ENCODE measurements at places on chromosomes 6 and 20.
A peak's percentile ranks its signal among the peaks of the same experiment; 100 is the strongest.

DNA sequence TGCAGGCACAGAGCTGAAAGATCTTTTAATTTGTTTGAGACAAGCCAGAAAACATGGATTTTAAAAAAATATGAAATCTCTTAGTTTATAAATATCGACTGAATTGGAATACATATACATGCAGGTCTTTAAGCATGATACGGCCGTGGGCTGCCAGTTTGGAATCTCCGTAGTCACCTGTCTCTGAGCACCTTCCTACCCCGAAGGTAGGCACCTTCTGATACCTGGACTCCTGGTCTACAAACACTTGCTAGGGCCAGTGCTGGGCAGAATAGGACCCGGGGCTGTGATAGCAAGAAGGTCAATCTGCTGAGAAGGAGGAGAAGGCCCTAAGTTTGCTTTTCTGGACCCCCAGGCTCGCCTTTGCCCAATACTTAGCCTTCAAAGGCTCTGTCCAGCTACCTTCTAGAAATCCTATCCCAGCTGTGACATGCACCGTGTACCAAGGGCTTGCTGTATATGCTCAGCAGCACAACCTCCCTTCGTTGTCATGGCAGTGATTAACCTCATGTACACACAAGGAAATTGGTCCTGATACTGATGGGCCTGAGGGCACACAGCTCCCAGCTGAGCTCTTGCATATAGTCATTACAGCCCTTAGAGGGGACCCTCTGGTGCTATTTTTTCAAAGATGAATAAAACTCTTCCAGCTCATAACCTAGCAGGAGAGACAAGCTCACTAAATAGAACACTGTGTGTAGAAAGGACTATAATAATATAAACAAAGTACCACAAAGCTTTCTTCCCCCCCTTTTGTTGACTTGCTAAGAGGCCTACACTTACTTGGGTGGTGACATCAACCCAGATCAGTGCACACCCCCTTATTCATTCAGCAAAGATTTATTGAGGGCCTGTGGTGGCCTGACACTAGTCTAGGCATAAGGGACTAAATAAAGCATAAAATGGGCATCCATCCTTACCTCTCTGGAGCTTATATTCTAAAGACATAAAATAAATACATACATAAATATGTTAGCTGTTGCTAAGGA is 17.7 kb downstream of the SNPH start:
- DNase-seq, result no peak

DNA sequence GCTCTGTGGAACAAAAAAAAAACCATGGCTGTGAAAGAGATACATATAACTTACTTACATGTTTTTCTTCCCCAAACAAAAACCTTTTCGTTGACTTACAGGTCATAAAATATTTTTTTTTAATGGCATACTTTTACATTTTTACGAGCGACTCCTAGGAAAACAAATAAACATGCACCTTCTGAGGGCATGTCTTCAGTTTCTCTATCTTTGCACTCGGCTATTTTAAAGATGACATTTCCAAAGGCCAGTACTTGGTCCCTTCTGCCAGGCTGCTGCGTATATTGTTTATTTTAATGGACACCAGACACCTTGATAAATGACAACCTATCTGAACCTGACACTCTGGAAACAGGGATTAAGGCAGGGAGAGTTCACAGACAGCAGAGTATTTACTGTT is 49.4 kb downstream of the PIGU start:
- no peak for DNase-seq

GRCh38 chr6:149888659-149889058 is 9.3 kb downstream of the RAET1E start:
- DNase-seq, result no peak

- DNase-seq, result no peak
Observed at GRCh38 chr6:37085198-37085597, 79.7 kb downstream of the FGD2 start.

DNA sequence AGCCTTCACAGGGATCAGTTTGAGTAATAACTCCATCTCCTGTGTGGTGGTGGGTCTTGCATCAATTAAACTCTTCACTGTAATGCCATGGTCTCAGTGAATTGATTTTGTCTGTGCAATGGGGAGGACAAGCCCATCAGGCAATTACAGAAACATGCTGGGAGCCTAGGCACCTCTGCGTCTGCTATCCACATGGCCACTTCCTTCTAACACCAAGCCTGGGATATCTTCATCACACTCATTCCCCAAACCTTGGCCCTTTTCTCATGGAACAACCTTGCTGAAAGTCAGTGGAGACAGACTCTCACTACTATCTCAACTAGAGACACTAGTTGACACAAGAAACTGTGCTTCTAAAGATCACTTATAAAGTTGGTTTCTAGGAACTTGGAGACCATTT is 210.1 kb upstream of the SHLD1 start:
- no peak for DNase-seq

DNA sequence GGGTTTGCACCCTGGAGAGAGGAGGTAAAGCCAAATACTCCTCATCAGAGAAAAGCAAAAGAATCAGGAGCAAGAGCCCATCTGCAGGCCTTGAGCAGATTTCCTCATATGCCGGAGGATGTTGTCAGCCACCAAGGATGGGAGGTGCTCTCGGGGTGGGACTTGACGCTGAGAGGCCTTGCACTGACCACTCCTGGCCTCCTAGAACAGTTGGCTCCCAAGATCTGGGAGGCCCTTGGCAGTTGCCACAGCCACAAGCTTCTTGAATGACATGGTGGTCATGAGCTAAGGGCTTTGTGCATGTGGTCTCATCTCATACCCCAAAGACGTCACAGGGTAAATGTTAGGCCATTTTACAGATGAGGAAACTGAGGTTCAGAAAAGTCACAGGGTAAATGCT is 75.2 kb upstream of the PMEPA1 start:
- DNase-seq, result no peak

DNA sequence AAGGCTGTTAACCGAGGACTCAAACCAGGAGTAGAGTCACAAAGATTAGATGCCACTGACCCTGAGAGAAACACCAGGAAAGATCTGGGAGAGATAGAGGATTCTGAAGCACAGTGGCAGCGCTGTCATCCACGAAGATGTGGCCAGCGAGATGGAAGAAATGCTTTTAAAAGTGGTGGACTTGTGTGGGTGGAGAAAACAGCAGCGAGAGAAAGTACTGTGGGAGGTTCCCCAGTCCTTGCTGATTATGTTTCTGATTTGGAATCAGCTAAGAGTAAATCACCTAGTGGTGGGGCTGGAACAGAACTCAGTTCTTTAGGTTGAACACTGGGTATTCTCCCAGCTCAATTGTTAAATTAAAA is 435 bp upstream of the ZNF322 start:
- DNase-seq, result no peak

- peak; percentile 21 for DNase-seq
Observed at GRCh38 chr20:37745553-37745952, 51.7 kb downstream of the CTNNBL1 start.

- DNase-seq, result no peak
Observed at GRCh38 chr6:884570-884969, 191.6 kb upstream of the EXOC2 start.

- no peak for DNase-seq
Observed at GRCh38 chr6:163146036-163146435, 268.5 kb upstream of the QKI start.

GRCh38 chr20:57263801-57264792 is 2.3 kb downstream of the BMP7 start:
- DNase-seq, result peak; percentile 9

- no peak for DNase-seq
Observed at GRCh38 chr6:24658573-24659560, 7.8 kb downstream of the TDP2 start.

- DNase-seq, result no peak
Observed at GRCh38 chr20:45432294-45432693, 16.4 kb downstream of the PIGT start.

- DNase-seq, result no peak
Observed at GRCh38 chr20:49030954-49031619, 15.0 kb upstream of the CSE1L start.

- DNase-seq, result no peak
Observed at GRCh38 chr20:59765599-59766177, 161.3 kb downstream of the PHACTR3 start.

DNA sequence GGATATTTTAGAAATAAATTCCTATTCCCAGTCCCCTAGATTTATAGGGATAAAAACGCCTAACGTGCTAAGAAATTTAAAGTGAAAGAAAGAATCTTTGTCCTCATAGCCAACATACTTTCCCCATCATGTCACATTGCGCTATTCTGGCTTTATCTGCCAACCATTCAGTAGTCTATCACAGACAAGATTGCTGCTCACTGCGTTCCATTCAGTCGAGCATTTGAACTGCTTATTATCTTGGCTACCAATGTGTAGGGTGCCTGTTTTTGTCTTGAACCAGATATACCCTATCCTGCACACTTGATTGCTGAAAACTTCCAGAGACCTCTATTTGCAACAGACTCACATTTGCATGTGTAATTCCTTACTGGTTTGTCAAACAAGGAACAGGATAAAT is 751.5 kb downstream of the EPHA7 start:
- no peak for DNase-seq

GRCh38 chr6:107102414-107102805 is 12.9 kb downstream of the BEND3 start:
- no peak for DNase-seq

- no peak for DNase-seq
Observed at GRCh38 chr20:30949761-30950160, 307.7 kb upstream of the DEFB115 start.

DNA sequence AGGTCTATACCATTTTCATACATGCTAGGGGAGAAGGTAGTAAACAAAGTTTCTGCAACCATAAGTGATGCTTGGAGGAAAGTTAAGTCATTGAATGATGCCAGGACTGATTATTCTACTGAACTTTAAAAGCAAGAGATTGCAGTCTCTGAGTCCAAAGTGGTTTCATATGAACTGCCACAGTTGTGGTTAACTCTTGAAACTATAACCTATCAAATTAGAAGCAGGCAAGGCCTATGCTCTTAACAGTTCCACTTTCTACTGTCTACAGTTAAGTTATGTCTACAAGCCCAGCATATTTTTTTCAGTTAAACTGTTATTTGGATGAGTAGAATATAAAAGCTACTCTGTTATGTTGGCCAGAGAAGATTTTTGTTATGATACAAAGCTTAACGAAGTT is 326.5 kb upstream of the RUNX2 start:
- no peak for DNase-seq

DNA sequence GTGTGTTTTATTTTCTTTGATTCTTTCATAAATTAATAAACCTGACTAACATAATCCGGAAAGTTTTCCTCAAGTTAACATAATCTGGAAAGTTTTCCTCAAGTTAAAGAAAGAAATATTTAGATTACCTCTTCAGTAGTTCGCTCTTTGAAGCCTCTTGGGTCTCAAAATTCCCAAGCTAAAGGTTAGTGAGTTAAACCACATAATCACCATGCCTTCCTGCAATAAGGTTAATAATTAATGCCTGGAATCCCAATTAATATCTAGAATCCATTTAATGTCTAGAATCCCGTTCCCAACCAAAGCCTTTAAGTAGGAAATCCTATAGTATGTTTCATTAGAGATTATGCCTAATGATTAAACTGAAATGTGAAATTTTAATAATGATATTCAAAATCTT is 12.9 kb downstream of the DCDC2 start:
- DNase-seq, result no peak

GRCh38 chr6:113758214-113758613 is 98.9 kb upstream of the MARCKS start:
- no peak for DNase-seq

DNA sequence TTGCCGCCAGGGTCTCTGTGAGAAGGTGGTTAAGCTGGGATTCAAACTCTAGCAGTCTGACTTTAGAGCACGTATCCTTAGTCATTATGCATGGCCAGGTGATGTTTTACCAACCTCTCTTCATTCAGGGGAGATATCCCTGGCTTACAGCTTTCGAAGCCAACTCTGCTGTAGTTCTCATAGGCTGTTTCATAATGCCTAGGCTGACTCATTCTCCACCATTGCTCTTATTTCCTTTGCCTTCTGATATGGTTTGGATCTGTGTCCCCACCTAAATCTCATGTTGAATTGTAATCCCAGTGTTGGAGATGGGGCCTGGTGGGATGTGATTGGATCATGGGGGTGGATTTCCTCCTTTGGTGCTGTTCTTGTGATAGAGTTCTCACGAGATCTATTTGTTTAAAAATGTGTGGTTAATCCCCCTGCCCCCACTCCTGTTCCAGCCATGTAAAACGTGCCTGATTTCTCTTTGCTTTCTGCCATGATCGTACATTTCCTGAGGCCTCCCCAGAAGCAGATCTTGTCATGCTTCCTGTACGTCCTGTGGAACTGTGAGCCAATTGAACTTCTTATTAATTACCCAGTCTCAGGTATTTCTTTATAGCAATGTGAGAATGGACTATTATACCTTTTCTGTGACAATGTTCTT is 94.6 kb upstream of the MAN1A1 start:
- no peak for DNase-seq

- DNase-seq, result no peak
Observed at GRCh38 chr6:163180874-163181541, 233.5 kb upstream of the QKI start.

GRCh38 chr6:20008131-20008530 is 171.0 kb downstream of the ID4 start:
- no peak for DNase-seq

DNA sequence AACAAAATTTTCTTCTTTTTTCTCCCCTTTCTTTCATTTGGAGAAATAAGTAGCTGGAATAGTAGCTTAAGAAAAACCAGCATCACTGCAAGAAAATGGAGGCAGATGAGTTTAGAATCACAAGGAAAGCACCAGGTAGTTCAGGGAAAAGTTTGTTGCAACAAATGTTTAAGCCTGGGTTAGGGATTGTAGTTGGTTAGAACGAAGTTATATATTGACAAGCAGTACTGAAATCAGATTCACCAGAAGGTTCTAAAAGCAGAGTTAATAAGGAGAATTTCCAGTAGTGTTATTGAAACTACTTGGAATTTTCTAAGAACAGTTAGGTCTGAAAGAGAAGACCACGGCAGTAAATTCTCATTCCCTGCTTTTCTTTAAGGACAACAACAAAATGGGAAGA is 70.2 kb downstream of the BMP2 start:
- DNase-seq, result no peak

GRCh38 chr6:128172081-128172480 is 271.2 kb upstream of the THEMIS start:
- no peak for DNase-seq

DNA sequence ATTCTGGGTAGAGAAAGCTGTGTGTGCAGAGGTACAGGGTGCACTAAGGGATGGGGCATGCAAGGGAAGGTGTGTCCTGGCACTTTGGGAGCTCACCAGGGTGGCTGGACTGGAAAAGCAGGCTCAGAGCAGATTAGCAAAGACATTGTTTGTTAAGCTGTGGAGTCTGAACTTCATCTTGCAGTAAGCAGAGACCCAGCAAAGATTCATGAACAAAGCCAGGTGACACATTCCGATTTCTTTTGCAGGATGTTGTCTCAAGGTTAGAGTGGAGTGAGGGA is 28.8 kb downstream of the DUSP22 start:
- DNase-seq, result no peak
